AG20443 (cell line): ENCODE measurements at places on chromosomes 12 and 14.

DNA sequence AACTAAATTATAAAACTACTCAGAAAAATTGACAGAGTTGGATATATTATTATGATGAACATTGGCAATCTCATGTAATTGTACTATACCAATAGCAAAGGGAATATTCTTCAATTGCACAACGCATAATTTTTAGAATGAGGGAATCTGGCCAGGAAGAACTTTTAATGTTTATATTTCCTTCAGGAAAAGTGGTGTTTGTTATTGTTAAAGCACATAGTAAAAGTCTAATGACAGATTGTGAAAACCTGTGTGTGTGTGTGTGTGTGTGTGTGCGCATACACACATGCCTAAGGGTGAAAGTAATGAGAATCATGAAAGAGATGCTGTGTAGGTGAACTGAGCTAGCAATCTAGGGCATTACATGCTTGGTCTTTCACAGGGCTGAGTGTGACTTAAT, 877.7 kb downstream of the SLC6A15 start:
- no peak for DNase-seq

- DNase-seq = peak; percentile 79
Measured at GRCh38 chr12:113700943-113701342, 229.3 kb upstream of the LHX5 start.

- no peak for DNase-seq
Measured at GRCh38 chr12:63206494-63206893, 55.5 kb upstream of the AVPR1A start.

DNA sequence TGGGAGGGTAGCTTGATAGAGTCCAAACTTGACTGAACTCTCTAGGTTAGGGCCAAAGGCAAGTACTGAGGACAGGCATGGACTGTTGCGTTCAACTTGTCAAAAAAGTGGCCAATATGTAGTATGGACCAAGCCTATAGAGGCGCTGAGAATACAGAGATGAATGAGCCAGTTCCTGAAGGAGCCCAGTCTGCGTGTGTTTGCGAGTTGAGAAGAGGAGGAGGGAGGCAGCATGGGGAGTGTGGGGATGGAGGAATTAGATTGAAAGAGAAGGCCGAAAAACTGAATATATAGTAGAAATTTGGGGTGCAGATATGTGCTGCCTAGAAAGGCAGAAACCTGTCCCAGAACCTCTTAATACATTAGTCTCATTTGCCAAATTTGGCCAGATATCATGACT, 412.4 kb downstream of the PCNX1 start:
- peak; percentile 43 for DNase-seq

DNA sequence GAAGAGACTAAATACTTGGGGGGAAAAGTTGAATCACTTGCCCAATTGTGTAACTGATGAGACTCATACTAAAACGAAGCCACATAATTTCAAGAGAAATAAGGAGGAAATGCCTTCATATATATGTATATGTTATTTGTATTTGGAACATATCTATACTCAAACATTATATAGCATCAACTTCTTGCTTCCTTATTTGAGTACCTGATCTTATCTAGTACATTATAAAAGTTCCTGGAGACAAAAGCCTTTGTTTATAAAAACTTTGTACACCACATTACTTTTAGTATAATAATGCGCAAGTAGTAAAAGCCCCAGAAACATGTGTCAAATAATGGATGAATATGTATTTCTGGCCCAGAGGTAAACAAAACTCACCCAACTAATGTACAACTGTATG, 92.0 kb downstream of the SLC2A13 start:
- DNase-seq = no peak

DNA sequence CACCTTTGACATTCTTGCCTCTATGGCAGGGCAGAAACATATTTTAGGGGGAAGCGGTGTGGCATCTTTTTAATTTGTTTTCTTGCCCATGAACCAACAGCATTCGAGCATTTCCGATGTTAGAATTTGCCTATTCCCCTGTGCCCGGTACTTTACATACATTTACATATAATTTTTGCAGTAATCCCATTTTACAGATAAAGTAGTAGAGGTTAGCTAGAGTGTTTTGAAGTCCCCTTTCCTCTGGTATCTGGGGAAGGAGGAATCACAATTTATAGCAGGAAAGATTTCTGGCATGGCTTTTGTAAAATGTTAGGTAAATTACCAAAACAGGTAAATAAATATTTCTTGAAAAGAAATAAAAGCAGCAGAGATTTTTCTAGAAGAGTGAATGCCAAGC, 1.6 kb downstream of the BORCS5 start:
- no peak for DNase-seq

GRCh38 chr12:81083906-81084513, 6.1 kb downstream of the ACSS3 start:
- no peak for DNase-seq

- DNase-seq = no peak
Measured at GRCh38 chr12:27000961-27001360, 13.2 kb downstream of the TM7SF3 start.

DNA sequence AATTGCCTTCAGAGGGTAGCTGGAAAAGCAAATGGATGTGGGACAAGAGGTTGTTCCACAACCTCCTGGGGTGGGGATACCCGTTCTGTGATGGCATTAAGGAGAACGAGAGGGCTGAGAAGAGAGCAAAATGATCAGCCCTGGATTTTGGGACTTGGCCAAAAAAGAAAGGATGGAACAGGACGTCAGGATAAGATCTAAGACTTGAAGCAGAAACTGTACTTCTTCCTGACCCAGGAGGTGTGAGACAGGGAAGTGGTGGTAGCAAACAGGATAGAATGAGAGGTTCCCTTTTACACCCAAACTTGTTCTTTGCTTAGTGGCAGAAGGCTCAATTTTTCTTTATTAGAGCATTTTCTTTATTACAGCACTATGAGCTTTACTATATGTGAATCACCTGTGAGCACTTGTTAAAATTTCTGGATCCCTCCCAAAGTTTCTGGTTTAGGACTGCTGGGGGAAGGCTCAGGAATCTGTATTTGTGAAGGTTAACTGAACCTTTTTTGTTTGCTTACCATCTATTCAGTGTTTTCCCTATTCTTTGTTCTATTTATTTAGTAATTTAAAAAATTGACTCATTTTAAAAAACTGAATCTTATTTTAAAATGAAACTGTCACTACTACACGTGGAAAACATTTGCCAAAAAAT, 59.2 kb downstream of the ERC1 start:
- DNase-seq = no peak
